ENCODE measurements at places on chromosomes 1 and 21. TPM values are rescaled to one million over a fixed set of nuclear protein-coding genes. Genes with fewer than 3 reads are reported as not detected.

The TMEM200B gene
- 12.6 TPM for polyA plus RNA-seq

- no peak for DNase-seq
Measured at GRCh38 chr1:210758761-210759160, 375.2 kb downstream of the KCNH1 start.

DNA sequence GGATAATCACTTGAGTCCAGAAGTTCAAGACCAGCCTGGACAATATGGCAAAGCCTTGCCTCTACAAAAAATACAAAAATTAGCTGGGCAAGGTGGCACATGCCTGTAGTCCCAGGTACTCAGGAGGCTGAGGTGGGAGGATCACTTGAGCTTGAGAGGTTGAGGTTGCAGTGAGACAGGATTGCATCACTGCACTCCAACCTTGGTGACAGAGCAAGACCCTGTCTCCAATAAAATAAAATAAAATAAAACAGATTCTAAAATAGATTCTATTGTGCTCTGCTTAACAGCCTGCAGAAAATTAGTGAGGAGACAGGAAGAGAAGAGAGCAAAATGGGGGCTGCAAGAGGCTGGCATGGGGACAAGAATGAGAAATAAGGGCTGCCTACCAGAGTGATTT, 7.5 kb upstream of the SDE2 start:
- DNase-seq = no peak

- DNase-seq = no peak
Measured at GRCh38 chr1:227666286-227666685, 68.8 kb downstream of the JMJD4 start.

The RAB25 gene
- 54.4 TPM for polyA plus RNA-seq

GRCh38 chr1:47031059-47031458, 7.6 kb downstream of the CYP4X1 start:
- no peak for DNase-seq

The FCRL5 gene
- 0.10 TPM for polyA plus RNA-seq

The DARS2 gene
- 26.6 TPM for polyA plus RNA-seq

GRCh38 chr1:224544346-224545110, 71.6 kb upstream of the CNIH3 start:
- DNase-seq = no peak

DNA sequence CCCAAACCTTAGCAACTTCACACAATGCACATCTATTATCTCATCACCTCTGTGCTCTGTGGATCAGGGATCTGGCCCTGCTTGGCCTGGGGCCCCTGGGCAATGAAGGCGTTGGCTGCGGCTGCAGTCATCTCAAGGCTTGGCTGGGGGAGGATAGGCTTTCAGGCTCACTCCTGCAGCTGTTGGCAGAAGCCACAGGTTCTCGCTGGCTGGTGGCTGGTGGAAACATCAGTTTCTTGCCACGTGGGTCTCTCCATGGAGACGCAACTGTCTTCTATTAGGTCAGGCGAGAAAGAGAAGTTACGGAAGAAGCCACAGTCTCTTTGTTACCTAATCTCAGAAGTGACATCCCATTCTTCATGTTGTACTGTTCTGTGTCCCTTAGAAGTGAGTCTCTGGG, 3.6 kb upstream of the NPPA start:
- no peak for DNase-seq

The IQCC gene
- 7.2 TPM for polyA plus RNA-seq

DNA sequence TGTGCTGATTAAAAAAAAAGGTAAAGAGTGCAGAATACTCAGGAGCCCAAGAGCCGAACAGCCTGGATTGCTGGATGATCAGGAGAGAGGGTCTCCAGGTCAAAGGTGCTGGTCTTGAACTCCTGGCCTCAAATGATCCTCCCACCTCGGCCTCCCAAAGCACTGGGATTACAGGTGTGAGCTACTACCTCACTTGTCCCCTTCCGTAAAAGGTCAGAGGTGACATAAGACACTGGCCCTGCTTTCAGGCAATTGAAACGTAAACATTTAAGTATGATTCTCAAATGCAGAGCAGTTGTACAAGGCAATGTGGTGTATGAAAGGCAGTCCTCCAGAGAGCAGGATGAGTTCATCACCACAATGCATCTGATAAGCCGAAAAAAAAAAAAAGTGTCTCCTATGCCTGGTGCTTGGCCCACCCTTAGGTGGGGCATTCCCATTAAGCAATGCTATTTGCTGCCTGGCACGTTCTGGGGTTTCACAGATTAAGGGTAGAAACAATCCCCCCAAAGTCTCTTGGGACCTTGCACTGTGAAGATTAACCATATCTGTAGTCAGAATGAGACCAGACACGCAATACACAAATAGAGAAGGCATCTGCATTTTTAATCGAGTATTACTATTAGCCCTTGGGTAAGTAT, 47.7 kb downstream of the PARP1 start:
- DNase-seq = no peak

- DNase-seq = no peak
Measured at GRCh38 chr1:39305555-39305954, 101.1 kb downstream of the MACF1 start.

The LCE1E gene
- not detected for polyA plus RNA-seq

DNA sequence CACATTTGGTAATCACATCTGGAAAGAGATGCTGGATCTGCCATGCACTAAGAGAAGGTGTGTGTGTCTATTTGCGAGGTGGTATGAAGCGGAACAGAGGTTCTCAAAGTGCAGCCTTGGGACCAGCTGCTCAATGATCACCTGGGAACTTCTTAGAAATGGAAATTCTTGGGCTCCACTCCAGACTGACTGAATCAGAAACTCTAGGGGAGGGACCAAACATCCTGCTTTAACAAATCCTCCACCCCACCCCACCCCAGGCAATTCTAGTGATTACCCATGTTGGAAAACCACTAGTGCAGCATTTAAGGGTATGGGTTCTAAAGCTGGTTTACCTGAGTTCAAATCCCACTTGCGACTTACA, 143.9 kb upstream of the JUN start:
- no peak for DNase-seq

- DNase-seq = no peak
Measured at GRCh38 chr1:74502858-74503257, 9.6 kb downstream of the LRRC53 start.

The RNF207 gene
- polyA plus RNA-seq = 14.3 TPM

DNA sequence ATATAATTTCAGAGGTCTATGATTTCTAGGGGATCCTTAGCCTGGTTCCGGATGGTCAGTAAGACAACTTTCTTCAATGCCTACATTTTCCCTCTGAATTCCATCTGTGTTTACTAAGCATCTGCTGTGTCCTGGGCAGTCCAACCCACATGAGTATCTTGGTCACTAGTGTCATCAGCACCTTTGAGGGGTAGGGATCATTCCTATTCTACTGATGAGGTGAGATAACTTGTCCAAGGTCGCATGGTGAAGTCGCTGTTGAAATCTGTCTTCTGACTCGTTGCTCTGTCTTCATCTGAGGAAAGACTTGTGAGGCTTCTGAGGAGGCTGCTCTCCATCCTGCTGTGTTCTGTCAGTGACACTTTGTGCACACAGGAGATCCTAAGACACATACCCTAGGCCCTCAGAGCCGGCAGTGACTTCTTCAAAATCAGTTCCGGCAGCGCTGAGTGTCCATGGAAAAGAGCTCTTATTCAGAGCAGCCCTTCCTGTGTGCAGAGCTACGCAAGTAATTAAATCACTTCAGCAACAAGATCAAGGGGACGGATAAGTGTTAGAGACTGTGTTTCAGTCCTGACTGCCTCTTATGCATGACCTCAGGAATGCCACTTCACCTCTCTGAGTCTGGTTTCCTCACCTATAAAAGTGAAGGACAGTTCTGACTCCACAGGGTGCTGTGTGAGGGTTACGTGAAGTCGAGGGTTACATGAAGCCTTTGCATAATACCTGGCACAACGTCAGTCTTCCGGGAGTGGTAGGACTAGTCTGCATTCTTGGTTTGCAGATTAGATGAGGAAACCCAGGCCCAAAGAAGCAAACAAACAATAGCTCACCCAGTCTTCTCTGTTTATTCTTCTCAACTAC, 28.4 kb downstream of the AK2 start:
- no peak for DNase-seq

GRCh38 chr1:53330819-53331218, 2.9 kb upstream of the LRP8 start:
- DNase-seq = no peak

The RGS18 gene
- 4.4 TPM for polyA plus RNA-seq

DNA sequence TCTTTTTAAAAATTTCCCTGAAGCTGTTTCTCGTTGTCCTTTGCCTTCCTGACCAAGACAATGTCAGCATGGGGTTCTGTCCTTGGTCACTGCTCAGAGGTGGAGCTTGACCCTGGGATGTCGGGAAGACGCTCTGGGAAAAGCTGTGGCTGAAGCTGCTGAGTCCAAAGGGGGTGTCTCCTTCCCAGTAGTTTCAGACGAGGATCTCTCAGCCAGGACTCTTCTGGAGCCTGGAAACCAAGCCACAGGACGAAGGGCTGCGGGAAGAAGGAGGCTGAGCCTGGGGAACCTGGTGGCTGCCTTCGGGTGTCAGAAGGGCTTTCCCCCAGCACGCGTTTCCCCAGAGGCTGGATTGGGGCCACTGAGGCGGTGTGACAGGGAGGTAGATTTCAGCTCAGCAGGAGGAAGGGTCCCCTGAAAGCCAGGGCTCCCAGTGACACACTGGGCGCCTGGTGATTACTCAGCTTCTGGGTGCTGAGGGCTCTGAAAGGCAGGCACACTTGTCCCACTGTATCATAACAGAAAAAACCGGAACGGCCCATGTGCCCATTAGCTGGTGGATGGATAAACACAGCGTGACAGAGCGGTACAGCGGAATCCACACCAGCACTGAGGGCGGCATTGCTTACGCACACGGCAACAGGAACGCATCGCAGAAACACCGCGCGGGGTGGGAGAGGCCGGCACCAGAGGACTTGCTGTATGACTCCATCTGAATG, 5.0 kb upstream of the KRTAP12-1 start:
- no peak for DNase-seq

The ANKRD34A gene
- polyA plus RNA-seq = 0.51 TPM

- no peak for DNase-seq
Measured at GRCh38 chr1:51581238-51581637, 35.7 kb upstream of the OSBPL9 start.

The CRYAA gene
- 0.47 TPM for polyA plus RNA-seq

- no peak for DNase-seq
Measured at GRCh38 chr1:244087611-244088010, 36.5 kb downstream of the ZBTB18 start.

The NUDT4B gene
- not detected for polyA plus RNA-seq

The ITLN2 gene
- polyA plus RNA-seq = 0.47 TPM

- no peak for DNase-seq
Measured at GRCh38 chr1:204729516-204729915, 44.0 kb upstream of the LRRN2 start.

DNA sequence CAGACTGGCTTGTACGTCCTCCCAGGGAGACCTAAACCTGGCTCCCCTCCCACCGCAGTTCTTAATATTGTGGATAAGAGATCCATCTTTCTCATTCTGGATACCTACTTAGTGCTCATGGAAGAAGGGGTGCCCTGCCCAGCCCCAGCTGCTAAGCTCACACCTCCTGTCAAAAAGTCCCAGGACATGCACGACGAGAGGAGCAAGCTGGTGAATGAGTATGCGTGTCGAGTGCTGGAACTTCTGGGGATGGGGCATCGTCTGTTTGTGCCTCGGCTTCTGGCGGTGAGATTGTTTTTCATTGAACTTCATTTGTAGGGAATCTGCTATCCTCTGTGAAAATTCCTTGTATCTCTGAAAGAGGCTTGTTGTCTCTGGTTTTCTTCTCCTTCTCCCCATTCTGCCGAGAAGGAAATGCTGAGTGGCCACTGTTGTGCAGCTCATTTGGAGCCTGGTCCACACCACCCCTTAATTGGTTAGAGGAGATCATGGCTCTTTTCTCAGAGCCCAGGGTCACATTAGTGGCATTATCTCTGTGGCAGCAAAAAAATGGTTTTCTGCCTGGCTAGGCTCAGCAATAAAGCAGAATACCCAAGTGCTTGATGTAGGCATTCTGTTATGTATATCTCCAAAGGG, 199.4 kb upstream of the CACYBP start:
- DNase-seq = peak; percentile 19

The TMEM269 gene
- 1.1 TPM for polyA plus RNA-seq

GRCh38 chr1:18939398-18940302, 16.8 kb downstream of the IFFO2 start:
- DNase-seq = no peak

DNA sequence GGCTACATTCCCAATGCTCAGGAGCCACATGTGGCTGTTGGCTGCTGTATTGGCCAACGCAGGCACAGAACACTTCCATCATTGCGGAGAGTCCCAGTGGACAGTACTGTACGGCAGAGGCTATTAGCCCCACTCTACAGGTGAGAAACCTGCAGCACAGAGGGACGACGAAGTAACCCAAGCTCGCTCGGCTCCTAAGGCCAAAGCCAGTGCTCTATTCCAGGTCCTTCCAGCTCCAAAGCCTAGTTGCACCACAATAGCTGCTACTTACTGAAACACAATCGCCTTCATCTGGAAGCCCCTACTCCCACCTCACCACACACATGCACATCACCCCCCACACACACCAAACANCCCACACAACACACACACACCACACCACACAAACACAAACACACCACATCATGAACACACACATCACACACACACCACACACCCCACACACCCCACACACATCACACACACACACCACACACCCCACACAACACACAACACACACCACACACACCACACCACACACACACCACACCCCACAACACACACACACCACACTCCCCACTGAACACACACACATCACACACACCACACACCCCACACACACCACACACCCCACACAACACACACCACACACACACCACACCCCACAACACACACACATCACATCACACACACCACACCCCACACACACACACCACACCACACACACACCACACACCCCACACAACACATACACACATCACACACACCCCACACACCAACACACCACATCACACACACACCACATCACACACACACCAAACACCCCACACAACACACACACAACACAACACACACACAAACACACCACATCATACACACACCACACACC, 3.2 kb downstream of the LYPD8 start:
- DNase-seq = no peak

GRCh38 chr1:55571767-55572166, 356.6 kb upstream of the USP24 start:
- DNase-seq = no peak

DNA sequence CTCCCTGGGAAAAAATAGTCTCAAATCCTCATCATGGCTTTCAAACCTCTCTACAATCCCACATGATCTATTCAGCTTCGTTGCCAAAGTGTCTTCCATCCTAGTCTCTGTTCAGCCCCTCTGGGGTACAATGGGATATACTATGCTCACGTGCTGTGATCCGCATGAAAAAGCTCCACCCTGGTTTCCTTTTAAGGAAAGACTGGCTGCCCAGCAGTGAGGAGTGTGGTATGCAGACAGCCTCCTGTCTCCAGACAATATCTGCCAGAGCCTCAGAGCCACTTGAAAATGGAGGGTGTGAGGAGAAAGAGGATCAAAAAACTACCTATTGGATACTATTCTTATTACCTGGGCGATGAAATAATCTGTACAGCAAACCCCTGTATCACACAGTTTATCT, 194.5 kb downstream of the LHX8 start:
- DNase-seq = no peak

The SHISA4 gene
- polyA plus RNA-seq = 15.5 TPM

The LINGO4 gene
- polyA plus RNA-seq = 0.04 TPM

Data from right renal cortex interstitium (tissue), 3 donors.